ENCODE measurements at places on chromosomes 5 and 9.
A peak's percentile ranks its signal among the peaks of the same experiment; 100 is the strongest.

DNA sequence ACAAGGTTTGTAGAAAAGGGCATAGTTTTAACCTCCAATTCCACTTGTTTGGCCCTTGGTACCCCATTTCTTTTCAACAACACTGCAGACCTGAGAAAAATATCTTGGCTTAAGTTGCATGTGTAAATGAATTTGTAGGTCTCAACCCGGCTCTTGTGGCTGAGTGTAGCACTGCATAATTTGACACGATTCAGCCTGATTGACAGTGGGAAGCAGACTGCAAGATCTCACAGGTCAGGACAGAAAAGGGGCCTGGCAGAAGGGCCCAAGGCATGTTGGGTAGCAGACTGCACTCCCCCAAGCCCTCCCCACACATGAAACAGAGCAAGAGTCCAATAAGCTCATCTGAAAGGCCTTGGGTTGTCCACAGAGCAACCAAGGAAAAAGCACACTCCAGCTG is 169.7 kb upstream of the SMARCA2 start:
- DNase-seq: no peak

DNA sequence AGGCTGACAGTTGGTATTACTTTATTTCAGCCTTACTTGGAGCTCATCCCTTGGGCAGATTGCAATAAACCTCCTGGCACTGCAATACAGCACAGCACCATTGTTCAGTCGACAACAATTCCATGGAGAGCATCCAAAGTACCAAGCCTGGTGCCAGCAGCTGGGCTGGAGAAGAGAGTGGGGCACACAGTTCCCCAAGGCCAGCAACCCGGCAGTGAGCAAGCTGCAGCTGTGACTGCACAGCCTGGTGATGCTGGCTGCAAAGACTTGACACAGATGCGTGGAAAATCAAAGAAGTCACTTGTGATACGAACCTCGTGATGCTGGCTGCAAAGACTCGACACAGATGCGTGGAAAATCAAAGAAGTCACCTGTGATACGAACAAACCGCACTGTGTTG is 125.4 kb downstream of the ATPSCKMT start:
- DNase-seq: no peak

DNA sequence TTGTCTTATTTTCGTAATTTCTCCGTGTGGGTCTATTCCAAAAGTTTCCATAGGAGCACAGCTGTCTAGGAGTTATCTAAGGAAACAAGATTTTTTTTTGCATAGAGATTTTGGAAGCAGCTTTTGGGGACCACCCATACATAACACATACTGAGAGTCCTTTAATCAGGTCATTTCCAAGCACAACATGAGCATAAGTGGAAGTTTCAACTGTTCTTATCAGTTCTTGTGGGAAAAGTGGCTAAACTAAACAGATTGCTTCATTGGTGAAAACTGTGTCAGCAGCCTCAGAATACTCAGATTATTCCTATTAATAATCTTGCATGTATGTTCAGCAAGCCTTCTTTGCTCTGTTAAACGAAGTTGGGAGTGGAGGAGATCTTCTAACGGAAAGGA is 153.6 kb upstream of the TYRP1 start:
- peak; percentile 59 for DNase-seq

GRCh38 chr5:151100681-151101080 is 19.8 kb upstream of the TNIP1 start:
- no peak for DNase-seq

- DNase-seq: no peak
Measured at GRCh38 chr5:58327289-58327688, 132.6 kb downstream of the PLK2 start.

GRCh38 chr9:23322392-23322791 is 503.6 kb downstream of the ELAVL2 start:
- DNase-seq: no peak

DNA sequence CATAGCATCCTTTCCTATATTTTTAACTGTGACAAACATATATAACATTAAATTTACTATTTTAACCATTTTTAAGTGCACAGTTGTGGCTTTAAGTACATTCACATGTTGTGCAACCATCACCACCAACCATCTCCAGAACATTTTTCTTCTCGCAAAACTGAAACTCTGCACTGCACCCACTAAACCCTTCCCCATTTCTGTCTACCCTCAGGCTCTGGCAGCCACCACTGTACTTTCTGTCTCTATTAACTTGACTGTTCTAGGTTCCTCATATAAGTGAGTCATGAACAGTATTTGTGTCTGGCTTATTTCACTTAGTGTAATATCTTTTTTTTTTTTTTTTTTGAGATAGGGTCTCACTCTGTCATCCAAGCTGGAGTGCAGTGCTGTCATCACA is 25.5 kb downstream of the KCNMB1 start:
- DNase-seq: no peak

- peak; percentile 72 for DNase-seq
Measured at GRCh38 chr5:58235299-58235698, 224.6 kb downstream of the PLK2 start.

DNA sequence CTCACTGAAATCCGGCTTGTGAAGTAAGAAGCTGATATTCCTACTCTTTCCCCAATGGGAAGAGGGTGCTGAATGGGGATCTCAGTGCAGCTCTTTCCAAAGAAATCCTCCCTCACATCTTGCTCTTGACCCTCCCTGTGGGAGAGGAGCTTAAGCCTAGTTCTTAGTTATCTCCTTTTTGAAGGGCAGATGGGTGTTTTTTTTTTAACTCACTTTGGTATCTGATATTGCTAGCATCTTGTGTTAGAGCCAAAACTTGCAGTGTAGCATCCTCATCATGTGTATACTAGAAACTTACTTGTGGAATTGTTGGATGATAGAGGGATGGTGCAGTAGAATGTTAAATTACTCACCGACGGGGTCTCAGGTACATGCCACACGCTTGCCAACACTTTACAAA is 90.2 kb downstream of the F2RL2 start:
- no peak for DNase-seq
